ENCODE measurements at places on chromosomes 2 and 18.

- no peak for DNase-seq
Measured at GRCh38 chr2:24971286-24971535, 544 bp downstream of the DNAJC27 start.

DNA sequence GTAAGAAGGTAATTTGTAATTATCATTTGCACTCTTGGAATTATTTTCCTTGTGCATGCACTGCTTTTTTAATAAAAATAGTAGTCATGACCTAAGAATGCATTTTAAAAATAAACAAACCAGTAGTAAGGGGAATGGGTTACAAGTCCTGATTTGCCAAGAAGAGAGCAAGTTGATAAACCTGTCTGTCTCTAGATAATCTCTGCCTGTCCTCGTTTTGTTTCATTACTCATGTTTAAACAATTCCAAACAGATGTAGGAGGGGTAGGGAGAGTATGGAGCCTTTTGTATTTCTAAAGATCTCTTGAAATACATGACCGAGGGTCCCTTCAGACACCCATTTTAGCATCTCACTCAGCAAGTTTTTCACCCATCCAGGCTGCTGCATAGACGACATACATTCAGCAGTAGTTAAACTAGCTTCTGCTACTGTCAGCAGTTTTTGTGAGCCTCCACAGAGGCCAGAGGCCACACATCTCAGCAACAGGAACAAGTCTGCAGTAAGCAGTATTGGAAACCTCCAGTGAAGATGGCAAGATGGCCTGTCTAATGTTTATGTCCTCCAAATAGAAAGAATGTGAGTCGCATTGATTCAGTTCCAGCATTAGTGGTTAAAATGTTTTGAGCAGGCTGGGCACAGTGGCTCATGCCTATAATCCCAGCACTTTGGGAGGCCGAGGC lies 2.3 kb upstream of the EXOC6B start:
- DNase-seq = no peak

GRCh38 chr2:229129738-229130371 lies 141.2 kb downstream of the PID1 start:
- DNase-seq = no peak

- no peak for DNase-seq
Measured at GRCh38 chr2:229798446-229799155, 84.2 kb upstream of the DNER start.

GRCh38 chr2:59804732-59805131 lies 748.7 kb downstream of the BCL11A start:
- no peak for DNase-seq

- DNase-seq = no peak
Measured at GRCh38 chr2:39567507-39567906, 98.2 kb upstream of the TMEM178A start.

GRCh38 chr2:38806015-38806732 lies 28.2 kb downstream of the GEMIN6 start:
- no peak for DNase-seq

DNA sequence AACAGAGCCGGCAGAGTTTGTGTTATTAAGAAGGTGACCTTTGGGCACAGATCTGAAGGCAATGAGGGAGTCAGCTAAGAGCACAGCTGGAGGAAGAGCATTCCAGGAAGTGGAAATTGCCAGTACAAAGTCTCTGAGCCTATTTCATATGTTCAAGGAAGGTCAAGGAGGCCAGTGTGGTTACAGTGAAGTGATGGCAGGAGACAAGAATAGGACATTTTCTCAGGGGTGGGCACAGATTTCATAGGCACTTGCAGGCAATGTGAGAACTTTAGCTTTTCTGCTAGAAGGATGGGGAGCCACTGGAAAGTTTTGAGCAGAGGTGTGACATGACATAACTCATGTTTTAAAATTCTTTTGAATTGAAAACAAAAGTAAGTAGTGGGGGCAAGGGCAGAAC lies 50.3 kb downstream of the ARHGAP25 start:
- no peak for DNase-seq

DNA sequence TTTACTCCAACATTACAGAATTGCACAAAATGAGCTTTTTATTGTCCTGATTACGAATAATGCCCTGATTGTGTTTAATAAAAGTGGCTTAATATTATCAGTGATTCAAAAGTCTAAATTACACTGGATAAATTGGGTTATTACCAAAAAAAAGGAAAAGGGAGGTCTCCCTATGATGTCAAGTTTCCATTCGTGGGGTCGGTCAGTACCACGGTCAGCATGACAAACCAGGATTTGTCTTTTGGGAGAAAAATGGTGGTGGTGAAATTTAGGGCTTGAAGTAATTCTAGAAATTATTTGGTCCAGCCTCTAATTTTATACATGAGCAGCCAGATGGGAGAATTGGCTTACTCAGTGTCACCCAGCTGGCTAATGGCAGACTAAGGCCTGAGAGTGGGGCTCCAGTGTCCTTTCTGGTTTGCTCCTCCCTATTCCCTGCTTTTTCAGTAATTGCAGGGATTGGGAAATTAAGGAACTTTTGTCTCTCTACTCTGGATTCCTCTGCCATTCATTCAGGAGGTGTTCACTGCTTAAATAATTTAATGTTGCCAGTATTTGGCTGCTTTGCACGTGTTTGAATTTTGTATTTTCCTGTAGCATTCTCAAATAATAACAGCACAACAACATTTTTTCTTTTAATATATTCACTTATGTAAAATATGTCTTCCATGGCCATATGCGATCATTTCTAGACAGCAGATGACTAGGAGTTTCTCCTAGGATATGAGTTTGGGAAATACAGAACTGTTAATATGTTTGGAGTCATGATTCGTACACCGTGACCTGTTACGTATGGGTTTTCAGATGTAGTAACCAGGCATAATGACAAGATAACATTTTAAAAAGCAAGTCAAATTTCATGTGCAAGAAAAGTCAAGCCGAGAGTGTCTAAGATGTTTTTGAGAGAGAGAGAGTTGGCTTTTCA lies 128.9 kb upstream of the NOSTRIN start:
- DNase-seq = no peak

DNA sequence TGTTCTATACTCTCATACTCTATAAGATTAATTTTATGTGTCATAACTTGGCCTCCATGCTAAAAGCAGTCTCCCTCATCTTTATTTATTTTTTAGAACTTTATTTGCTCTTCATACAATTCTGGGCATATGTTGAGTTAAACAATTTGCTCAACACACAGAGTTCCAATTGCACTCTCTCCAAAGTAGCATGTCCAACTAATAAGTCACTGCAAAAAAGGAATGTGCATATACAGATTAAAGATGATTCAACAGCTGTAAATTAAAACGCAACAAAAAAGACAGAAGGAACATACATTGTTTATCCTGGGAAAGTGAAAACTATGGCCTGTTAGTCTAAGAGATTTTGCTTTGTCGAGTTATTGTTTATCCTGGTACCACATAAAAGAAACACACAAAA lies 277.7 kb upstream of the ACVR2A start:
- DNase-seq = no peak

GRCh38 chr18:60044290-60045006 lies 144.7 kb downstream of the PMAIP1 start:
- no peak for DNase-seq

GRCh38 chr2:155310589-155310988 lies 612.1 kb downstream of the KCNJ3 start:
- DNase-seq = no peak

DNA sequence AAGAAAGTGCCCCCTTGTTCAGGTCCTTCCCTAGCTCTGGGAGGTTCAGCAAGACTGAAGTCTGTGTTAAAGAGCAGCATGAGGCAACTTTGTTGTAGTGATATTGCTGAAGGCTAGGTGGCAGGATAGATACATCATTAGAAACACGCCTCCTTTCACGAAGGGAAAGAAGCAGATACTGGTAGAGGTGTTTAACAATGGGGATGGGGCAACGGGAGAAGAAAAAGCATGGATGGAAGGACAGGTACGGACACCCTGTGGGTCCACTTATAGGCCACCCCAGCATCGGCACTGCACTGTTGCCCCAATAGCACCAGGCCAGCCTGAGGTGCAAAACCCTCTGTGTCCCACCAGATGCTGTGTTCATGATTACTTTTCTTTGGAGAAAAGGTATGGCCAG lies 3.5 kb upstream of the IGFBP5 start:
- DNase-seq = no peak

DNA sequence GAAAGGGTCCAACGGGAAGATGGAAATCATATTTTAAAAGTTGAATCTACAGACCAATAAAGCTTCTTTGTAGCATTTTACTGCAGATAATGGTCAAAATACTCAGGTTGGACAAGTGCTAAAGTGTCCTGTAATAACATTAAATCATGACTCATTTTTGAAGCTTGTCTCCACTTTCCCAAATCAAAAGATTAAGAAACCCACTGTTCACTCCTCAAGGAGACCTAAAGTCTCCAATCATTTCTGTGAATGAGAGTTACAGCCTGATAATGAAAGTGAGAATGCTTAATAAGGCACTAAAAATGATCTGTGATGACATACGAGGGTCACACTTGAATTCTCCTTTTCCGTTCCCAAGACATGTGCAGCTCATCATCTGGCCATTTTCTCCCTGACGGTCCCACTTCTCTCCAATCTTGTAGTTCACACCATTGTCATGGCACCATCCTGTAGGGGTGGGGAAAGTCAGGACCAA lies 53.4 kb downstream of the ATIC start:
- no peak for DNase-seq

- no peak for DNase-seq
Measured at GRCh38 chr2:226131299-226131784, 668.3 kb downstream of the IRS1 start.

DNA sequence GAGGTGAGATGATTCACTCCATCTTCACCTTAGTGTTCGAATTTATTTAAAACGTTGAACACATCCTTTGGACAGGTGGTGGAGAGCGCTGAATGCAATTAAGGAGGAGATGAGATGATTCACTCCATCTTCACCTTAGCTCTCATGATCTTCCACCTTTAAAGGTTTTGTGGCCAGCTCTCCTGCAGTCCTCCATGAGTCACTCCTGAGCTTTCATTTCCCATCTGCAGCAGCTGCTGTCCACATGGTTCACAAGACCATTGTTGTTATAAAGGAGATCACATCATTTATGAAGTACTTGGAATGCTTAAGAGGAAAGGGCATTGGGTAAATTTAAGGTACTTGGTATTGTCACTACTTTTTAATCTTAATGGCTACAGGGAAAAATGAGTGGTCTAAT lies 298.5 kb downstream of the PAX3 start:
- no peak for DNase-seq

- no peak for DNase-seq
Measured at GRCh38 chr2:10906926-10907625, 4.7 kb upstream of the KCNF1 start.

- DNase-seq = no peak
Measured at GRCh38 chr2:71783815-71784214, 330.5 kb downstream of the DYSF start.

- DNase-seq = no peak
Measured at GRCh38 chr2:68237404-68237803, 14.9 kb downstream of the PPP3R1 start.

DNA sequence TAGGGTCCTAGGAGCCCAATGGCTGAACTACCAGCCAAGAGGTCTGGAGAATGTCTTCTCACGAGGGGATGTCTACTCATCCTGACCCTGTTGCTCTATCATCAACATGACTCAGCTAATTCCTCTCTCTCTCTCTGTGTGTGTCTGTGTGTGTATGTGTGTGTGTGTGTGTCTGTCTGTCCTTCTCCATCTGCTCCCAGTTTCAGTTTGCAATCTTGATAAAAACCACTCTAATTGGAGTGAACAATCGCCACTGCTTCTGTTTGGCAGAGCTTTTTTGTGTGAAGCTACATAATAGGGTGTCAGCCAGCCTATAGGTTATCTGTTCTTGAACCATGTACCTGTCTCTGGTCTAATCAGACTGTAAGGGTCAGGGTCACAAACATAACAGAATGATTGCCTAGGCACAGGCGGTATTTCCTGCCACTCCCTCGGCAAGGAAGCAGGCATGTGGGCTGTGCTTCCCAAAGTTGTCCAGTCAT lies 219.8 kb downstream of the SH3BP4 start:
- no peak for DNase-seq

DNA sequence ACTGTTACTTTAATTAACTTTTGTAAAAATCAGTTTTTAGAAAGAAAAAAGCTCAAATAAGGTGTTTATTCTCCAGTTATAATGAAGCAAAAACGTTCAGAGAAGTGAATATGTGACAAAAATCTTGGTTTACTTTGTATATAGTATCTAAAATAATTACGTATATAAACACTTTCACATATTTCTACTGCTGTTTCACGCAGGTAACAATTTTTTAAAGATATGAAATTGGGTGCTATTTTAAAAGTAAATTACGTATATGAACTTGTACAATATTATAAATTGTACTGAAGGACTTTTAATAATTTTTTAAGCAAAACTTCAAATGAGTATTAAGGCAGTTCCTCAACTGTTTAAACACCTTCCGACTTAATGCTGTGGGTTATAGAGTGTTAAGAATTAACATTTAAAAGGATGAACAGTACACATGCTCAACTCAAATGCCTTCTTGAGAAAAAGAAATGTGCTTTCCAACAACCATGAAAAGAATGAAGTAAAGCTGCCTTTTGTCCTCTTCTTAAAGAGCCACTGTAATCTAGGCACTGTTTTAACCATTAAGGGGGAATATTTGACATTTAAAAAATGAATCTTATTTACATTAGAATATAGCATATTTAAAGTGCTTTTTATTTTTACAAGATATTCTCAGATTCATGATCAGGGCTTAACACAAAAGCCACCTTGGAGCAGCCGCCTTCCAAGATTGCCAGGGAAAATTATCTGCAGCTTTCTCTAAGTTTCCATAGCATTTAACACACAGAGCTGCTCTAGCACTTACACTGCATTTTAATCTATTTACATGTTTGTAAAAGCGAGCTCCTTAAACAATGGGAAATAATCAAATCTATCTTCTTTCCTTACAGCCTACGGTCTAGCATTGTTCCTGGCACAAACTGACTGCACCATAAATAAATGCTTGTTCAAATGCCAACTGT lies 56.5 kb upstream of the CDKL4 start:
- no peak for DNase-seq
